ENCODE measurements at places on chromosomes 6 and 20.

GRCh38 chr6:149170564-149171452 is 146.7 kb upstream of the TAB2 start:
- DNase-seq: no peak

DNA sequence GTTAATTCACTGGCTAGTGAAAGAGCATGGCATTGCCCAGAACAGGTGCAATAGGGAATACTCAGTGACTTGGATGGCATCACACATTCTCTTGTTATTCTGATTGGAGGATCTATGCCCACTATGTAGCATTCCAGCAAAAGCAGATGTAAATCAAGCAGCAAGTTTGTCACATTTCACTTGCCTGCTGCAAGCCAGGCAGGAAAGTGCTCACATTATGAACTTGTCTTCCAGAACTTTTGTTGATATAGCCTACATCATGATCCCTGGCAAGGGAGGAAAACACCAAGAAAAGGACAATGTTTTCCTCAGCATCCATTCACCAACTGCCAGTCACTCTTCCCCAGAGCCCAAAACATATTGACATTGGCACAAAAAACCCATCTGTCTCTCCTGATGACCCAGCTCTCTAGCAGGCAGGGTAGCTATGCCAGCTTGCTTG is 77.8 kb downstream of the ARHGAP18 start:
- DNase-seq: no peak

DNA sequence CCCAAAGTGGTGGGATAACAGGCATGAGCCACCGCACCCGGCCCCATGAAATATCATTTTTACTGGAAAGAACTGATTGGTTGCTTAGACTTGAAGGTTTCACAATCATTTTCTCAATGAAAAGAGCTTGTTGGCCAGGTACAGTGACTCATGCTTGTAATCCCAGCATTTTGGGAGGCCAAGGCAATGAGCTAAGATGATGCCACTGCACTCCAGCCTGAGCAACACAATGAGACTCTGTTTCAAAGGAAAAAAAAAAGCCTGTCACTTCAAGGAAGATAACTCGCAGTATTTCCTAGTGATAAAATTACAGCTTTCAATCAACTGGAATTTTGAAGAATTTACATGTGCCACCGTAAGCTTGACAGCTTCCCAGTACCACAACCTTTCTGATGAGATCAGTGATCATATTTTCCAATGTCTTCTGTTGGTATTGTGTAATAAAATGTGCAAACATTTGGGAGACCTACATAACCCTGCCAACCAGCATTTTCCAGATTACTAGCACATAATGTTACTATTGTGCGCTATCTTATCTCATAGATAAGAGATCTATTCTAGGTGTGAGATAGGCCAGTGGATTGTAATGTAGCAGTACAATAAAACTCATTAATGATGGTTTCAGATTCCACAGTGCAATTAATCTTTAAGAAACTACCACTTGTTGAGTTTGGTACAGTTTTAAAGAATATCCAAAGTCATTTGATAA is 7.2 kb downstream of the PNLDC1 start:
- no peak for DNase-seq

DNA sequence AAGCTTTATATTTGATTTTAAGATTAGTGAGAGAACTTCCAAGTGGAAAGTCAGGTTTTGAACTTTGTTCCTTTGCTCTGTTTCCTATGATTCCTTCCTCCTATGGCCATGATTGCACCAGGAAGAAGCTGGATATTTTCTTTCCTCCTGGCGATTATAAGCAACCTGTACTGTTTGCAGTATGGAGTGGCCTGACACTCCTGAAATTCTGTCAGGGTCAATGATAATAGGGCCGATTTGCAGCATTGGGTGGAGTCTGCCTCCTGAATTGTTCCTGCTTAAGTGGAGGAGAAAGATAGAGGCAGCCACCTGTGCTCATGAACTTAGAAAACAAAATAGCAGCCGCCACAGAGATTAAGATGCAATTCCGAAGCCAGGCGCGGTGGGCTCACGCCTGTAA is 9.8 kb upstream of the FAM217A start:
- DNase-seq: no peak

DNA sequence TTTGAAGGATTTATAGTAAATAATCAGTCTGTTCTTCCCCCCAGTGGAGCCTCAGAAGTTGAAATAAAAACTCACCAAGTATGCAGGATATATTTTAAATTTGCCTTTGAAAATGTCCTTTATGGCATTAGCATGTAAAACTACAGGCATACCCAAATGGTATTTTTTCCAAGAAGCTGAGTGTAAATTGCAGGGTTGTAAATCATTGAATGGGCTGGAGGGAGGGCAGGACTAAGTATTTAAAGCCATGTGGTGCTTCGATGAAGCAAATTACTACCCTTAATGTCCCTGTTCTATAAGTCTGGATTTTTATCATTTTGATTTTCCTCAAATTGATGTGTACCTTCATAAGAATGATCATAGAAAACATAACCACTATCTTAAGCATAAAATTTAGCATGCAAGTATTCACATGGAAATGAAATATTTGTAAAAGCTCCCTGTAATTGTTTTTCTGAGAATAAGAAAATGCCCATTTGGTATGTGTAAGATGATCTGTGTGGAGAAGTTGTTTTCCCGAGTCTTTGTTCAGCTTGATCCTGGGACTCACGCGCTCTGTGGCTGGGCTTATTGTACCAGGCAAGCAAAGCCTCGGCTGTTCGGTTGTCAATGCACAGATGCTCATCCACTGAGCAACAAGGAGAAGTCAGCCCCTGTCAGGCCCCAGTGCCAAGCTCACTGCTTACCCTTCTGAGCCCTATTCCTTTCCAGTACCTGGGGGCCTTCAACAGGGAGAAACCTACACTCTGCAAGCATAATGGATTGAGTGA is 66.7 kb downstream of the CD164 start:
- DNase-seq: no peak

DNA sequence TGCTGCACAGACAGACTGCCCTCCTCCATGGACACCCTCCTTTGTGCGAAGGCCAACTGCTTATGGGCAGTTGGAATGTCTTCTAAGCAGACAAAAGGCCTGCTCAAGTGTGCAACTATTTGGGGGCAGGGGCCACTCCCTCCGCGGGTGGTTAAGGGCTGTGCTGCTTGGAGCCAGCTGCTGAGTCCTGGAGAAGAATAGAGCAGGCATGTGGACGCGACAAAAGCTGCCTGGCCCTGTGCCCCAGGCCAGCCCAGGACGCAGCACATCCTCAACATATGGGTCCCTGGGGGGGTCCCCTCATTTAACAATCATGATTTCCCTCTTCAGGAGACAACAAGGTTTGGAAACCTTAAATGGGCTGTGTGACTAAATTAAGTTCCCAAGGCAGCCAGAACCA is 45.5 kb upstream of the ENTPD6 start:
- DNase-seq: no peak

- no peak for DNase-seq
Measured at GRCh38 chr20:38355161-38356012, 9.1 kb downstream of the LBP start.

DNA sequence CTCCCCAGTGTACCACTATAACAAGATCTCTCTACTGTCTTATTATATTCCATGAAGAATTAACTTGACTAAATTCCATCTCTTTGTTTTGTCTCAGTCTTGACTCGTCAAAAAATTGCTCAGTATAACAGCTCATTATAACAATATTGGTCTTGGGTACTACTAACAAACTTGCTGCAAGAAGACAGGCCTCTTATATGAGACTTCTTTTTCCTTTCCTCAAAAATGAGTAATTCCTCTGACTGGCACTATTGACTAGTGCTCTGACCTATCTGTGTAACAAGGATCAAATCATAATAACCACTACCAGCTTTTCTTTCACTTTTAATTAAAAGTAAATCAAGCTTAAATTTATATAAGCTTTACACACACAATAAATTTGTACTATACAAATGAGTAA is 91.3 kb upstream of the THEMIS start:
- DNase-seq: no peak

All from stimulated activated CD4-positive, alpha-beta T cell treated with anti-CD3 and anti-CD28 coated beads, Interleukin-4, amount 100 ng/mL, for 24 hours (primary cell).